ENCODE measurements at places on chromosomes 2 and 18.

DNA sequence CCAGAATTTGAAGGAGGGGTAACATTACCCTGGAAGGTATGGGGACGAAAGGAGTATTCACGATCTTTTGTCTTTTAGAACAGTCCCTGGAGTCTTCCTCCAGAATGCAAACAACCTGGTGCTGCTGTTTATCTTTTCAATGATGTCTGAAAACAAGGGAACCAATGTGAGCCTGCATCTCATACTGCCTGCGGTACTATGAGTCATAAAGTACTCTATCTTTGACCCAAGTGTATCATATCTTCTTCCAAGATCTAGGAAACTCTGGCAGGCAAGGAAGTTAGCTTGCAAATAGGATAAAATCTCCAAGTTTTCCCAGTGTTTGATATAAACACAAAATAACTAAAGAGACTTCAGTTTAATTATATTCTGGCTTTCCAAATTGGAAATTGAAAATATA is 968.5 kb downstream of the LRP1B start:
- no peak for DNase-seq

DNA sequence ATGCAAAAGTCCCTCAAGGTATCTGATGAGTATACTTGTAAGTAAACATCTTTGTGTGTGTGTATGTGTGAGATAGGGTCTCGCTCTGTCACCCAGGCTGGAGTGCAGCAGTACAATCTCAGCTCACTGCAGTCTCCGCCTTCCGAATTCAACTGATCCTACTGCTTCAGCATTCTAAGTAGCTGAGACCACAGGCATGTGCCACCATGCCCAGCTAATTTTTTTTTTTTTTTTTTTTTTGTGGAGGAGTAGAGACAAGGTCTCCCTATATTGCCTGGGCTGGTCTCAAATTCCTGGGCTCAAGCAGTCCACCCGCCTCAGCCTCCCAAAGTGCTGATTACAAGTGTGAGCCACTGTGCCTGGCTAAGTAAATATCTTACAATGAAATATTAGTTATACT is 23.2 kb downstream of the ADAM17 start:
- no peak for DNase-seq

DNA sequence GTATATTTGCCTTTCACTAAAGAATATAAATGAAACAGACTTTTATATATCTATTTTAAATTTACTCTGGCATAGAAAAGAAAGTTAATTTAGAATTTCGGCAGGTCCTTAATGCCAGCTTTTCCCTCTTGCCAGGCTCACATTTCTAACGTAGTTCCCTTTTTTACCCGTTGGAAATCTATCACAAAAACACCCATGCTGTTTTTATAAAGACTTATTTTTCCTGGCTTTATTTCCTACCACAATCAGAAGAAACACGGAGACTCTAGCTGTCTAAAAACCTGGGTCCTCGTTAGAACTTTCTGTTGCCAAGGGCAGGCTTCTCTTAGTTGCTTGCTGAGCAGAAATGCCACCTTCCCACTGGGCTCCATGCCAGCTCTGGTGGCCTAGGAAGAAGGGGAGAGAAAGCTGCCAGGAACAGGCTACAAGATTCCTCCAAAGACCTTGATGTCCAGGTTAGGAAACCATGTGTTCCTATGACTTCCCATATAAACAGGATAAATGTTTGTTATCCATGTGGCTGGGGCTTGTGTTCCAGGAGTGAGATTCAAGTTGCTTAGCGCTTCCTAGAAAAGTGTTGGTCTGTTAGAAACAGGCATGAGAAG is 17.8 kb upstream of the TMEM18 start:
- no peak for DNase-seq

DNA sequence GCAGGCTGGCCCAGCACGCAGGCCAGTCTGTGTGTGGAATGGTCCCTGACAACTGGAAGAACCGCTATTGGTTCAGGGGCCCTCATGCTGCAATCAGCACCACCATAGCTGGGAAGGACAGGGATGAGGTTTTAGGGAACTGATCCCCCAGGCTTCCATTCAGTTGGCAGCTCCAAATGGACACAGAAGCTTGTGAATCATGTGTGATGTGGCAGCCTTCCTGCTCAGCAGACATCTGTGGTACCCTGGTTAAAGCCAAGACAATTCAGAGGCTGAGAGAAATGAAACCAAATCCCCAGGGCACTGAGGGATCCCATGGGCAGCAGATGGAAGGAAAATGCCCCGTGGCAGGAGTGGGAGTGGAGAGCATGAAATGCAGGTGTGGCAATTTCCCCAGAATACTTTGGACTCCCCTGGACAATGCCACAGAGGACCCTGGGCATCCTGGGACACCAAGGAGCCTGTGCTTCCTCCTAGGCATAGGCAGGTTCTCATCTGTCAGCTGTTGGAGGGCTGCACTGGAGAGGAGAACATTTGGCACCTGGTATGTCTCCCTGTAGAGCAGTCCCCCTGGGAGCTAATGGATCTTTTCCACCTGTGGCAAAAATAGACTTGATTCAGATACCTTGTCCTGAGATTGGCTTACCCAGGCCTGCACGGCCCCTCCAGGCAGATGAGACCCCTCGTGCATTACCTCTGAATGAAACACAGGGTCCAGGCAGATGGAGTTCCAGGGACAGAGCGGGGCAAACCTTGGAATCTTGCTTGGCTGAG is 162.2 kb upstream of the BCL2L11 start:
- no peak for DNase-seq

- no peak for DNase-seq
Observed at GRCh38 chr2:11589316-11589940, 55.6 kb downstream of the GREB1 start.

GRCh38 chr2:189486237-189486770 is 45.0 kb downstream of the WDR75 start:
- DNase-seq = no peak

GRCh38 chr18:69734536-69734935 is 213.1 kb downstream of the CD226 start:
- no peak for DNase-seq

DNA sequence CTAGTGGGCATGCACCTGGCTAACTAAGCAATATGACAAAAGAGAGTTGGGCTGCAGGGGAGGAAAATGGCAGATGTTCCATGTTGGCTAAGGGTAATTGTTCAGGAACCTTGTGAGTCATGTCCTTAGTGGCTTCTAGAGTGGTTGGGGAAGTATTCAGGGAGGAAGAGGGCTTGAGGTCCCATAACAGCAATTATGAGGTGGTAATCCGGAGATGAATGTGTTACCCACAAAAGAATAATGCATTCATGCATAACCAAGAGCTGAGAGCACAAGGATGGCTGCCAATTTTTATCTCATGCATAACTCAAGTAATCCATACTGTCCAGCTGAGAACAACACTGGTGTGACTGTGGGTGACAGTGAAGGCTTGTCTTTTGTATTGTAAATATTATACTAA is 42.9 kb downstream of the TMEFF2 start:
- DNase-seq = peak; percentile 11

DNA sequence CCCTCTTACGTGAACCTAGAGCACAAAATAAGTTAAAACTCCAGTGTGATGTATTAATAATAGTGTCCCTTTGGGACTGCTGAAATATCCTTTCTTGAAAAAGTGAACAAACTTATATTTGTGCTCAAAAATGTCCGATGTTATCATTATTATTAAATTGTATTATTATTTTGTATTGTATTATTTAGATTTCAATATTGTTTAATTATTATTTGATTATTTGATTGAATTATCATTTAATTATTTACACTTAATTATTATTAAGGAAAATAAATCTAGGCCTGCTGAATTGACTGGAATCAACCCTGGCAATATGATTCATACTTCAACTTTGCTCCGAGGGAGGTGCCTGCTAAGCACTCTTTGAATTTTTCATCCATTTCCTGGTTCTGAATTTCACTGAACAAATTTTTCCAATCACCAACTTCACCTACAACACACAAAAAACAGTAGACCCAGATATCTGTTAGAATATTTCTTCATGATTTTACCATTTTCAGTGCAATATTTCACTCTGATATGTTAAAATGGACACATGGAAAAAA is 10.9 kb upstream of the EIF2AK2 start:
- peak; percentile 17 for DNase-seq

DNA sequence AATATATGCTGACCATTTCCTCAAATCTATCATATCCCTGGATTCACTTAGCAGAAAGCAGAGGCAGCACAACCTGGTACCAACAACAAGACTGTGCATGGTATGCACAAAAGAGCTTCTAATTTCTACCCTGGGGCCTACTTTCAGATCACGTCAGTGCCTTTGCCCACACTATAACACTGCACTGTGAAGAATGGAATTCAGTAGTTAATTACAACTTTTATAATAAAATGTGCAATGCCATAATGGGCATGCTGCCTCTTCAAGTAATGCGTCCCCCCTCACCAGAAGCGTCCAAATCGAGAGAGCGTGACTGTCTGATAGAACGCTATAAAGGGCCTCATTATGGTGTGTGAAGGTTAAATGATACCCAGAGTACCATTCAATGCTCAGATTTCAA is 328.1 kb upstream of the PKDCC start:
- no peak for DNase-seq

GRCh38 chr2:70767079-70767698 is 811 bp downstream of the ADD2 start:
- no peak for DNase-seq

DNA sequence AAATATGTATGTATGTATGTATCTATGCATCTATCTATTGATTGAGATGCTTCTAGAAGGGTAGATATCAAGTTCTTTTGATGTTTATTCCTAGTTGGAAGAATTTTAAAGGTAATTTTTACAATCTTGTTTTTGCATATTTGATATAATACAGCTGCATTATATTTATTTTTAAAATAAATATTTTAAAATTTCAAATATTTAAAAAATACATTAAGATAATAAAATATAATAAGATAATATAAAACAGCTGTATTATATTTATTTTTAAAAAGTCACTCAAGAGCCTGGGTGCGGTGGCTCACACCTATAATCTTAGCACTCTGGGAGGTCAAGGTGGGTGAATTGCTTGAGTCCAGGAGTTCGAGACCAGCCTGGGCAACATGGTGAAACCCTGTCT is 92.5 kb downstream of the LIPG start:
- no peak for DNase-seq

DNA sequence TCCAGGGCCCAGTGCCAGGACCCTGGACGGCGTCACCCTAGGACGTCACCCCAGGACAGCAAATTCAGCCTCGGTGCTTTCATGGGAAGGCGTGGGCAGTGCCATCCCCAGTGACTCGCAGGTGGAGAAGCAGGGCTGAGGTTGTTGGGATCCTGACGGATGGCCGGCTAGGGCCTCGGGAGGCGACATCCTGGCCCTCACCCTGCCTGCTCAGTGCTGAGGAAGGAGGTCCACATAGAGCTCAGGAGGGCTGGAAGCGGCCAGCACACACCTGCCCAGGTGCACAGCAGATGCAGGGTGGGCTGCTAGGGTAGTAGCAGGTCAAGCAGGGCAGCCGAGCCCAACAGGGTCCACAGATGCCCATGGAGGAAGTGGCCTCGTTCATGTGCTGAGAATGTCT is 482.0 kb upstream of the SALL3 start:
- no peak for DNase-seq

GRCh38 chr2:64419596-64420165 is 34.3 kb upstream of the LGALSL start:
- DNase-seq = no peak

GRCh38 chr2:104312684-104313083 is 541.2 kb upstream of the POU3F3 start:
- DNase-seq = no peak

GRCh38 chr2:225008179-225008856 is 34.0 kb downstream of the DOCK10 start:
- no peak for DNase-seq

GRCh38 chr2:235551965-235552364 is 58.1 kb downstream of the AGAP1 start:
- DNase-seq = peak; percentile 47

- DNase-seq = no peak
Observed at GRCh38 chr18:73790587-73790986, 357.0 kb downstream of the FBXO15 start.

- no peak for DNase-seq
Observed at GRCh38 chr2:72788756-72789155, 37.1 kb downstream of the EXOC6B start.

GRCh38 chr2:126506786-126507185 is 149.2 kb upstream of the GYPC start:
- no peak for DNase-seq

- DNase-seq = no peak
Observed at GRCh38 chr2:1864981-1865421, 120.7 kb upstream of the PXDN start.

DNA sequence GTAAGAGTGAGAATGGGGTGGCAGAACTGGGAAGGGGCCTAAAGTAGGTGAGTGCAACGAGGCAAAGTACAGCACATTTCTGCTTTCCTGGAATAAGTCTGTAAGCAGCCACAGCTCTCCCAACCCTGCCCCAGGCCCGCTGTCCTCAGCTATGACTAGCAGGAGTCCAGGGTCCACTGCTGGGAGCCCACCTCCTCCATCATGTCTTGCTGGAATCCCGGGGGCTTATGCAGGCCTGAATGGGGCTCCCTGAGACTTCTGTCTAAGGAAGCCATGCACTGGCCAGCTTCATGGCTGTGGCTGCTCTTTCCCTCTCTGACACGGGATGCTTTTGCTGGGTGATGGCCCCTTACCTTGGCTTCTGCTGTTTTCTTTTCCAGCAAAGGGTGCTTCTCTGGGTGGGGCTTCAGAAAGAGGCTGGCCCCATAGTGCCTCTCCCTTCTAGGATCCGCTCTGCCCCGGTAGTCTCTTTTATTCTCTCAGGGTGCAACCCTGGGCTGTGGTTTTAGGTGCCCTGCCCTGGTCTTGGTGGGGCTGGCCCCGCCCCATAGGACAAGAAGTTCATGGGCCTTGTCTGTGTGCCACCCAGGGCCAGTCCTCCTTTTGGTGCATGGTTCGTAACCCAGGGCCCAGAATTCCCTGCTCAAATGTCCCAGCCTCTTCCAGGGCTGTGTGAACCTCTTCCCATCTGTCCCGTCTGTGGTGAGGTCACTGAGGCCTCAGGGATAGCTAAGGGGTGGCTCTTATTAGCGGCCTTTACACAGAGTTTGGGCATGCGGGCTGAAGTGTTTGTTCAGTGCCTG is 33.8 kb upstream of the POLE4 start:
- no peak for DNase-seq

GRCh38 chr2:55595536-55595935 is 21.9 kb downstream of the PPP4R3B start:
- no peak for DNase-seq

- peak; percentile 48 for DNase-seq
Observed at GRCh38 chr2:15560140-15560987, 770 bp downstream of the NBAS start.

DNA sequence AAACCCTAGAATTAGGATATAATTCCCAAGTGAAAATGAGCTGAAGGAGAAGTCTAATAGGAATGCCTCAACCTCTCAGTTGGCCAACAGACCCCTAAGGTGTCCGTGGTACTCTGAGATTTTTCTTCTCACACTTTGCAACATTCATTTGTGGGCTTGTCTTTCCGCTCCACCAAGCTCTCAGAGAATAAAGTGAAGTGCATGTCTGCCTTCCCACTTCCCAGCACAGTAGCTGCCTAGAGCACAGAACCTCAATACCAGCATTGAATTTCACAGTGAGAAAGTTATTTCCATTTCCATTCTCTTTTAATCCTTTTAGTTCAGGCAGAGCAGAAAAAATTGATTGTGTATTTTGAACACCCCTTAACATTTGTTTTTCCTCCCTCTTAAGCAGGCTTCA is 451.8 kb downstream of the TGIF1 start:
- peak; percentile 27 for DNase-seq
